ENCODE measurements at places on chromosomes 13 and 19.

DNA sequence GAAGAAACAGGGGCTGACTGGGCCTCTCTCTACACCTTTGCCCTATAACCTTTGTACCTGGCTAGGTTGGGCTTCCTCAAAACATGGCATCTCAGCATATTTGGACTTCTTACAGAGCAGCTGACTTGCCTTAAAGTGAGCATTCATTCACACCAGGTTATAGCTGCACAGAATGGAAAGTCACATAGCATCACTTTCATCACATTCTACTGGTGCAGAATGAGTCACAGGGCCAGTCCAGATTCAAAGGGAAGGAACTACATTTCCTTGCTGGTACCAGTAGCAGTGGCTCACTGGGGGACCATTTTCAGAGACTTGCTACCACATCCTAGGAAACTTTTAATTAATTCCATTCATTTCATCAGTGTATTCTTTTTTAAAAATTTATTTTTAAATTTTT lies 20.3 kb upstream of the TPTE2 start:
- DNase-seq: no peak

DNA sequence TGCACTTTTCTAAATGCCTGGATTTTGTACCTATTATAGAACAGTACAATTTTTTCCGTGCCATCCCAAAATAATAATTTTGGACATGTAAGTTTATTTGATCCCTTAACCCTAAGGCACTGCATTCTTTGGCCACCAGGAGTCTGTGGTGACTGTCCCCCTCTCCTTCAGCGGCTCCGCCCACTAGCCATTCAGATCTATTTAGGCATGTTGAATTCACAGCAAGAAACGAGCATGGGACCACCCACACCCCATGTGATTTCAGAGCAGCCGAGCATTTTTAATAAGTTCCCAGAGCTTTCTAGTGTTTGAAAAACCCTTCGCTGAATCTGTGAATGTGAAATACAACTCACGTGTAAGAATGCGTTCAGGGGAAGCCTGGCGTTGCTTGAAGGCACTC lies 567.5 kb downstream of the MYO16 start:
- DNase-seq: no peak

DNA sequence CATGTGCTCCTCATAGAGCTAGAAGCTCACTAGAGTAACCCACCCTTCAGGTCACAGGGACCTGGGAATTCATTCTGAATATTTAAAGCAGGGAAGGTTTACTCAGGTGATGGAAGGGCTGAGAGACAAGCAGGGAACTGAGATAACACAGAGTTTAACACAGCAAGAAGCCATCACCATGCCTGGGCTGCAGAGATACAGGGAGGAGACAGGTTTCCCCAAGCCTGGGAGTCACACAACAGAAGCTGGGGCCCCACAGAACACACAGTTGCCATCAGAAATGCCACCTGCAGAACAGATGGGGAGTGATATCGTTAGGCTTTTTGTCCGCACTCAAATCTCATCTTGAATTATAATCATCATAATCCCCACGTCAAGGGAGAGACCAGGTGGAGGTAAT lies 7.9 kb upstream of the CYSLTR2 start:
- no peak for DNase-seq

GRCh38 chr19:41303954-41304353 lies 6.0 kb upstream of the CCDC97 start:
- no peak for DNase-seq

GRCh38 chr19:27748551-27749152 lies 1464.3 kb downstream of the UQCRFS1 start:
- no peak for DNase-seq

DNA sequence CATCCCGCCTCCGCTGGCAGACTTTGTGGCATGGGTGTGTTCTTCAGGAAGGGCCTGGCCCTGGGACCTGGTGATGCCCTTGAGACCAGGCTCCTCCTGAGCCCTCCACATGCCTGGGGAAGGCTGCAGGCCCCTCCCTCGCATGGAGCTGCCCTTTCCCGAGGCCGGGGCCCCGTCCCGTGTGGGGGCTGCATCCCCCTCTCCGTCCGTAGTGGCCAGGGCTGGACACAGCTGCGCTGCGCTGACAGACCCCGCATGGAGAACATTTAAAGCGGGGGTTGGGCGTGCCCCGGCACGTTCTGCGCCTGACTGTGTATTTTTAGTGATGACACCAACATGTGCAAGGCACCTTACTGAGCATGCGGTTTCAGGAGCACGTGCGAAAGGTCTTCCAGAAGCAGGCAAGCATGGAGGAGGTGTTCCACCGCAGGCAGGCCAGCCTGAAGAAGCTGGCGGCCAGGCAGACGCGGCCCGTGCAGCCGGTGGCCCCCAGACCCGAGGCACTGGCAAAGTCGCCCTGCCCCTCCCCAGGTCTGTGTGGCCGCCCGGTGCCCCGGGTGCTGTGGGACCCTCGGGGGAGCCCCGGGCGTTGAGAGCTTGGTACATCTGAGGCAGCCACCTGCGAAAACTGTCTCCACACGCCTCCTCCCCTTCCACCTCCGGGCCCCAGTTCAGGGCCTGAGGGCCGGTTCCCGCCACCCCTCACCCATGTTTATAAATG lies 28.8 kb upstream of the F7 start:
- no peak for DNase-seq

GRCh38 chr19:36160821-36161596 lies 8.8 kb upstream of the COX7A1 start:
- DNase-seq: no peak

DNA sequence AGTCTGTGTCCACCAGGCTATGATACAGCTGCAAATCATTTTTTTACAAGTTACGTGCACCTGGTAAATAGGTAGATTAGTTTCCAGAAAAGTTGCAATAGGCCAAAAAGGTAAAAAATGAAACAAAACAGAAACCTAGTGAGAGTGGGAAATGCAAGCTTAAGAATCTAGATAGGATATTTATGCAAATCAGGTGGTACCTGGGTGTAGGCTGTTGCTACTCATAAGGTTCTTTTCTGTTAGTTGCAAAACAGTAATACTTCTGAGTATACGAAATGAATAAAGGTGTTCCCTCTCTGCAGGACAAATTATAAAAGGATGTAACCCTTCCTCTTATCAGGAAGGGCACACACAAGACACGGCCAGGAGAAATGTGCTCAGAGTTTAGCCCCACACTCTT lies 97.9 kb downstream of the UGGT2 start:
- no peak for DNase-seq

- DNase-seq: no peak
Observed at GRCh38 chr13:33884531-33885220, 66.7 kb downstream of the RFC3 start.

- DNase-seq: no peak
Observed at GRCh38 chr13:110062077-110062776, 244.7 kb downstream of the COL4A1 start.

DNA sequence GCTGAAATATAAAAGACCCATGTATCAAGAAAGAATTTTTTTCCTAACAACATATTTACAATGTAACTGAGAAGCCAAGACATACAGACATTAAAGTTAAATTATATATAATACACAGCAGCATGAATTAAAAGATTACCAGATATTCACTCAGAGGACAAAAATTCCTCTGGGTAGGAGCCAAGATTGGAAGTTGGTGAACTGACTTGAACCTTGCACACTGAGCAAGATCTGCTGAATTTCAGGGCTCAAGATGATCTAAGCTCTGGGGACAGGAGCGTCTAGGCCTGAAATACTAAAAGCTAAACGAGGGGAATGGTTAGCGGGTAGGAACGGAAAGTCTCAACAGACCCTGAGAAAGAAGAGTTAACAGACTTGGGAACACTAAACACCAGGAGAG lies 8.5 kb downstream of the FOXO1 start:
- DNase-seq: no peak

GRCh38 chr13:43297967-43298678 lies 274.7 kb downstream of the DNAJC15 start:
- no peak for DNase-seq

DNA sequence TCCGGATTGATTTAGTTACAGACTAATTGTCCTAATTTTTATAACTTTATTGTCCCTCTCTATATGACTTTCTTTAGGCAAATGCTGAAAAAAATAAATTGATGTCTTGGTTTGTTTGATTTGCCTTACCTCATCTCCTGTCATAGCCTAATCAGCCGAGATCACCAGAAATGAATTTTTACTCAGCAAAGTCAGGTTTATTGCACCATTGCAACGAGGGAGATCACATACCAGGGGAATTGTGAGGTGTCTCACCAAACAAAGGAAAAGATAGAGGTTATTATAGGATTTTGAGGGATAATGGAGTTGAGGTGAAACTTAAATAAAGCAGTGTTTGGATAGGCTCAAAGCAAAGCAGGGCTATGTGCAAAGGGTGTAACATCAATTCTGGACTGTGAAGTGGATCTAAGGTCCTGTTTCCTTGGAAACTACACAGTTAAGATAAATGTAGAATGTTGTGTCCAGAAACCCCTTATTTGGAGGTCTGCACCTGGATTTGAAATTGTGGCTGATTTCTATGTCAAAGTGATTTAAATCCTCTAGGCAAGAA lies 372.6 kb downstream of the OXGR1 start:
- DNase-seq: no peak

DNA sequence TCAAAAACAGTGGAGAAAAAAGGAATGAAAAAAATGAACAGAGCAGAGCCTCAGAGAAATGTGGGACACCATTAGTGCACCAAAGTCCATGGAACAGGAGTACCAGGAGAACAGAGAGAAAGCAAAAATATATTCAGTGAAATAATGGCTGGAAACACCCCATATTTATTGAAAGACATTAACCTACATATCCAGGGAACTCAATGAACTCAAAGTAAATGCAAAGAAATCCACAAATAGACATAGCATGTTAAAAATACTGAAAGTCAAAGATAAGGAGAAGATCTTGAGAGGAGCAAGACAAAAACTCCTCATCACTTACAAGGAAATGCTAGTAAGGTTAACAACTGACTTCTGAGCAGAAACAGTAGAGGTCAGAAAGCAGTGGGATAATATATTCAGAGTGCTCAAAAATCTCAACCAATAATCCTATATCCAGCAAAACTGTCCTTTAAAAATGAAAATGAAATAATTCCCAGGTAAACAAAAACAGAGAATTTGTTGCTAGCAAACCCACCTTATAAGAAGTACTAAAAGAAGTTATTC lies 35.6 kb downstream of the METTL21C start:
- no peak for DNase-seq

DNA sequence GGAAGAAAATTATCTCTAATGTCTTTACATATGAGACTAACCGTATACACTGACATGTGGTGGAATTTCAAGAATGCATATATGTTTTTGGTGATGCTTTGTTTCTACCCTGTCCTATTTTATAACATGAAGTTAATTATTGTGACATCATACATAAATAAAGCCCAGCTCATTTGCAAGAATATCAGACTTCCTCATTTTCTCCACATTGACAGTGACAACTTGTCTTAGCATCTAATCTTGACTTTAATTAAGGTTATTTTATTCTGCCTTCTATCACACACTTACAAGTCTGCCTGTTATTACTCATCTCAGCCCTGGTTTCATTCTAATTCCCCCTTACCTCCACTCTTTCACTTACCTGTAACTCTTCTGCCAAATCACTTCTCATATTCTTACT lies 140.6 kb upstream of the STARD13 start:
- no peak for DNase-seq

GRCh38 chr13:21898945-21899344 lies 228.1 kb downstream of the FGF9 start:
- DNase-seq: no peak

DNA sequence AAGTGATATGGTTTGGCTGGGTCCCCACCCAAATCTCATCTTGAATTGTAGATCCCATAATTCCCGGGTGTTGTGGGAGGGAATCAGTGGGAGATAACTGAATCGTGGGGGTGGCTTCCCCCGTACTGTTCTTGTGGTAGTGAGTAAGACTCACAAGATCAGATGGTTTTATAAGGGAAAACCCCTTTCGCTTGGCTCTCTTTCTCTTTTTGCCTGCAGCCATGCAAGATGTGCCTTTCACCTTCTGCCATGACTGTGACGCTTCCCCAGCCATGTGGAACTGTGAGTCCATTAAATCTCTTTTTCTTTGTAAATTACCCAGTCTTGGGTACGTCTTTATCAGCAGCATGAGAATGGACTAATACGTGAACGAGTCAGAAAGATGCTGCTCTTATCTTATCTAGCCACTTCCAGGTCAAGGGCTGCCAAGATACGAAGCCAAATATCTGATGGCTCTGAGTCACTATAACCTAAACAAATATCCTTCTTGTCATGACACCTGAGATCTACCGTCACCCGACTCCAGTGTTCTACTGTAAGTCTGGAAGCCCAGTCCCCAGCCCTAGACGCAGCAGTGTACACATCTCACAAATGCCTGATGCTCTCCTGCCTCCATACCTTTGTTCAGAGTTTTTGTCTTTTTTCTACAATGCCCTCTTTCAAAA lies 45.9 kb downstream of the SLC15A1 start:
- DNase-seq: no peak

GRCh38 chr19:6354098-6354674 lies 7.1 kb upstream of the CLPP start:
- no peak for DNase-seq

DNA sequence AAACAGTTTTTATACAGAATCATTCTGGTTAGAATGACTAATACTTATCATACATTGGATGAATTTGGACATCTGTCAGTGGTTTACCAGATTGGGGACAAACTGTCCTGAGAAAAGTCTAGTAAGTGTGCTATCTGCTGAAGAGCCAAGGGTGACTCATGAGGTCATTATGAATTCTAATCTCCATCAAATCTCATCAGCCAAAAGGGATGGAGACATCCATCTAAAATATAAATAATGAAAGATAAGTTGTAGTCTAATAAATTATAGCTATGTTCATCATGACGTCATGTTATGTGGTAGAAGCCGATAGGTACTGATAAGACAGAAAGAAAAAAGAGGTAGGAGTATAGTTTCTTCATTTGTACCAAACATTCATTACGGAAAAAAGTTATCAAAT lies 804.4 kb downstream of the PCDH9 start:
- DNase-seq: no peak

DNA sequence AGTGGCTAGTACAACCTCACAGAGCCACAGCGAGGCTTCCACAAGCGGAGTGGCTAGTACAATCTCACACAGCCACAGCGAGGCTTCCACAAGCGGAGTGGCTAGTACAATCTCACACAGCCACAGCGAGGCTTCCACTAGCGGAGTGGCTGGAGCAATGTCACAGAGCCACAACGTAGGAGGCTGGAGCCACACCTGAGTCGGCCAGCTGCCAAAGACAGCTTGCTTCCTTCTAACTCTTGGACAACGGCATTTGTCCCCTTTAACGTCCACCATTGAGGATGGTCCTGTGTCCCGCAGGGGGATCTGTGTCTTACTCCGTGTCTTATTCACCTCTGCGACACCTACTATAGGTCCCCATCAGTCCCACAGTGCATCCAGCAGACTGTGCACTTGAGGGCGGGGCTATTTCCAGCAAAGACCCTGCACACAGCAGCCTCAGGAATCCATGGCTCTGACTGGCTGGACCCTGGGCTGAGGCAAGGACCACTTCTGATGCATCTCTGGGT lies 3.7 kb downstream of the ZNF787 start:
- DNase-seq: peak; percentile 65

GRCh38 chr13:66076417-66076816 lies 1153.7 kb downstream of the PCDH9 start:
- no peak for DNase-seq

- DNase-seq: no peak
Observed at GRCh38 chr19:5825178-5825577, 14.3 kb downstream of the FUT6 start.

GRCh38 chr13:110331362-110331761 lies 24.3 kb downstream of the COL4A2 start:
- DNase-seq: no peak

- peak; percentile 91 for DNase-seq
Observed at GRCh38 chr19:47130589-47131227, at the start of gene SAE1. Gene SAE1 (plus strand): TSS chr19:47130835. CDS start chr19:47130931, 96 bp downstream.

Data from left colon (tissue), 2 donors.